ENCODE measurements at places on chromosomes 4 and X.

DNA sequence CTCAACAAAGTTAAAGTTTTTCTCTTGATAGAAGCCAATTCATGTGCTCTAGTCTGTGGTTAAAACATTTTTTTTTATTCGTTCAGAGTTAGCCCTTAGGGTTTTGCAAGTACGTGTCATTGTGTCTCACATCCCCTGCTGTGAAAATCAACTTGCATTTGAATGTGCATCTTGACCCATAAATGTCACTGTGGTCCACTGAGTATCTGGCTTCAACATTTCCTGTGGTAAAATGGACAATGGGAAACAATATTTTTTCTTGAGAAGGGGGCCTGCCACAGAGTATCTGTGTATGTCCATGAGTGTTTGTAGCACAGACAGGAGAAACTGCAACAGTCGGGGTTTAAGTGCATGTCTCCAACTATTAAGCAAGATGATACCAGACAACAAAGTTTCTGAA, 554.8 kb upstream of the TENM3 start:
- DNase-seq, result no peak

DNA sequence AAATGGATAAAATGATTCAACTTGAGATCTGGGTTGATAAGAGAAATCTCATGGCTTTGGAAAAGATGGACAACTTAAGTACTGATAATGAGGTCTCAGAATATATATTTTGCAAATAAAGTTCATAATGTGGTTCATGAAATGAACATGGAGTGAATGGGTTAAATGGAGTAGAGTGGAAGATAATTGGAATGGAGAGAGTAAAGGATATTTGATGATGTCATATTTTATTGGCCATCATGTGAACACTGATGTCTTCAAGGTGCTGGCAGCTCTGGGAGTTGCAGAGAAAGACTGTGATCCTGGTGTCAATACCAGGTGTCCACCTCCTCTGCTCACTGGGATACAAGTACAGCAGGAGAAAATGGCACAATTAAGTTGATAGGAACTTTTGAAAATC, 133.9 kb upstream of the ZXDA start:
- no peak for DNase-seq

GRCh38 chr4:140595065-140595464, 26.3 kb upstream of the UCP1 start:
- DNase-seq, result no peak

- DNase-seq, result no peak
Measured at GRCh38 chrX:80667967-80668366, 141.7 kb downstream of the BRWD3 start.

DNA sequence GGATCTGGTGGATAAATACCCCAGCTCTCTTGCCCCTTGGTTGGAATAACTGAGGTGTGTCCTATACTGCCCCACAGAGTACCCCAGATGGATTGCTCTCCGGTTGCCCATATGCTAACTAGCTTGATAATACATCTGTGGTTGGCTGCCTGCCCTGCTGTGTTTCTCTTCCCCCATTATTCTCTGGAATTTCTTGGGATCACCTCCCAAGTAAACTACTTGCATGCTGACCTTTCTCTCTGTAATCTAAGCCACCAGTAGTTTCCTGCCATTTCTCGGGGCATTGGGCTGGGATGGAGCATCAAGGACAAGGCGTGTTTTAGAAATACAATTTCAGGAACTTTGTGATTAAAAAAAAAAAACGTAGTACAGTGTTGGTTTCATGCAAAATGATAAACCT, 25.2 kb downstream of the PPP1R2C start:
- no peak for DNase-seq

- DNase-seq, result no peak
Measured at GRCh38 chr4:69116645-69117321, 20.5 kb downstream of the UGT2B7 start.

Data from right lobe of liver (tissue), 6 donors.